Posterior vena cava (tissue), 2 donors: ENCODE measurements at places on chromosomes 3 and 15. TPM values are rescaled to one million over a fixed set of nuclear protein-coding genes. Genes with fewer than 3 reads are reported as not detected.

DNA sequence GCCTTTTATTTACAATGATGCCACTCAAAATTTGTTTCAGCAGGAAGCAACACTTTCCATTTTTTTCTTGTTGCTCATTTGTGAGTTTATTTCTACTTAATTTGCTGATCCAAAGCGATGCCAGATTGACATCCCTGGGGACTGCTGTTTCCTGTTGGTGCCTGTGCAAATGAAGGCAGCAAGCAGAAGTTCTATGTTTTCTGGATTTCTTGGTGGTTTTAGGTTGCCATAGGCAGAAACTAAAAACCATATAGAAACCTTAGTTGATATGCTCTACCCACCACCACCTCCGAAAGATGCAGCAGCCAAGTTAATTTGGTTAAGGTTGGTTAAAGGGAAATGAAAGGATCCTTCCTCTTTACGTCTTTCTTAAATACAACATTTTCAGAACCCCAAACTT, 356.2 kb downstream of the RBMS3 start:
- DNase-seq, result no peak

DNA sequence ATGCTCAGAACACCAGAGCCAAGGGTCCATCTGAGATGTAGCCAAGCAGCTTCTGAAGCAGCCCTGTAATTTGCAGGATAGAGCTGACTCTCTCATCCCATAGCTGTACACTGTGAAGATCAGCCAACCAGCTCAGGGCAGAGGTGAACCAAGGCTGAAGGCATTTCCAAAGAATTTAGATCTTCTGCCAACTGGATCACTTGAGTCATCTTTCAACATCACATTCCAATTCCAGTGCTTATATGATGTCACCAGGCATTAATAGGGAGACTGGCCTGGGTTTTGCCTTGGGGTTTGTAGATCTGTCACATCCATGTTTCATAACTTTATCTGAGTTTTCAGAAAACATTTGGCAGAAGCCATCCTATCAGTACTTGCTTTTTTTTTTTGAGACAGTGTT, 98.2 kb downstream of the NR2F2 start:
- DNase-seq, result no peak

DNA sequence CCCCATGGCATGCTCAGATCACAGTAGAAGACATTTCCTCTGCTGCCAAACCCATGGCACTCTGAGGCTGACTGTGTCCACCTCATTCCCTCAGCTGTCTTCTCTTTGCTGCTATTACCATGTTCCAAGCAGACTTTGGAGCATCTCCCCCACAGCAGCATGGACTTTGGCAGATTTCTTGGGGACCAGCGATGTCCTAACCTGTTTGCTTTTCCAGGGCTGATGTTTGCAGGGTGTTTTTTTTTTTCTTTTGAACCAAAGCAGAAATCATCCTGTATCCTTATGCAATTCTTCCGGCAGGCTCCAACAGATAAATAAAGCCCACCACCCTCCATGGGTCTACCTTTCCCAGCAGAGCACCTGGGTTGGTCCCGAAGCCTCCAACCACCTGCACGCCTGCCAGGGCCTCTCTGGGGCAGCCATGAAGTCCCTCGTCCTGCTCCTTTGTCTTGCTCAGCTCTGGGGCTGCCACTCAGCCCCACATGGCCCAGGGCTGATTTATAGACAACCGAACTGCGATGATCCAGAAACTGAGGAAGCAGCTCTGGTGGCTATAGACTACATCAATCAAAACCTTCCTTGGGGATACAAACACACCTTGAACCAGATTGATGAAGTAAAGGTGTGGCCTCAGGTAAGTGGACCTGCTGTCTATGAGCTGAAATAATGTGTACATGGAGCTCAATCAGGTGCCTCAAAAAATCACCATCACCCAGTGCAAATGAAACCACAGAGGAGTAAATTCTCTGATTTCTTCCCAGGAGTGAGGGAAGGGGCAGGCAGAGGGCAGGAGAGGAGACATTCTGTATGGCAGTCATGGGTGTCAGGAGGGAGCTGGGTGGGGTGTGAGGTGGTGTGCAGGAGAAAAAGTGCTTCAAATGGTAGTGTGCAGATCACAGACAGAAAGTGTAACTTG, at the start of gene AHSG:
Gene AHSG (plus strand): TSS at position 340 of the 916 bp plus-strand sequence. CDS start 82 bp downstream, at position 422.
- no peak for DNase-seq

DNA sequence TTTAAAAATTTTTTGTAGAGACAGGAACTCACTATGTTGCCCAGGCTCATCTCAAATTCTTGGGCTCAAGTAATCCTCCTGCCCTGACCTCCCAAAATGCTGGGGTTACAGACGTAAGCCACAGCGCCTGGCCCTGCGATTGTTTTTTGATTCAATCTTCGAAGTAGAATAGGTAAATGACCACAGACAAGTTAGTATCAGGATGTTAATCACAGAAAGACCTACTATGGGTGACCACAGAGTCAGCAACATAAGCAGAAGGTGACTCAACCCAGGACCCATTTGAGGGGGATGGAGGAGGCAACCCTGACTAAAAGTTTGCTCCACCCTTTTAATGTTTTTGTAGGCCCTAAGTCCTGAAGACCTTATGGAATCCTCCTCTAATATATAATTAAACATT, 10.0 kb upstream of the USP3 start:
- no peak for DNase-seq

DNA sequence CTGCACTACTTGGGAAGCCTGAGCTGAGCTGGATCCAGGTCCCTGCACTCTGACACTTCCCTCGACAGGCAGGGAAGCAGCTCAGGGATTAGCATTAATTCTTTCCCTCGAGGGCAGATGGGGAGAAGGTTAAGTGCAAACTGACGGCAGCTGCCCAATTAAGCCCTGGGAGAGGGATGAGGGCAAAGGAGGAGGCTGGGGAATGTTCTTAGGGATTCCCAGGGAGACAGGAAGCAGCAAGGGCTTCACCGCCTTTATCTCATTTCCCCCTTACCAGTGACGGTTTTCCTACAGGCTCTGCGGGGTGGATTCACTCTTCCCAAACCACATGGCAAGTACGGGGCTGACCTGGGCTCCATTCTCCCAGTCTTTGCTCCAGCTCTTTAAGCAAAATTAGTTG, 519.0 kb upstream of the PROK2 start:
- no peak for DNase-seq

DNA sequence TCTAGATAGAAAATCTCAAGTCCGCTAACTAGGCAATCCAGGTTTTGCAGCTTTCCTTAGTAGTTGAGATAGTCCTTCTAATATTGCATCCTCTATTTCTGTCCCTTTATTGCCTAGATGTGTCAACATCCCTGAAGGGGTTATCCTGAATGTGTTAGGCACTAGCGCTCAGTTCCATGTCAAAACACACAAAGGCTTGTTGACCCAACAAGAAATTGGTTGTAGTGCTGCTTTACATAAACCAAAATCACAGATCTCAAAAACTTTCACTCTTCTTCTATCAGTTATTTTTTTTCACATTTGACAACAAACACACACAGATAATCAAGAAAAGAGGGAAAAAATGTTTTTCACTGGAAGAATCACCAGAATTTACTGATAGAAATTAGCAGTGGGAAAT, 51.4 kb upstream of the SOX2 start:
- DNase-seq, result no peak

DNA sequence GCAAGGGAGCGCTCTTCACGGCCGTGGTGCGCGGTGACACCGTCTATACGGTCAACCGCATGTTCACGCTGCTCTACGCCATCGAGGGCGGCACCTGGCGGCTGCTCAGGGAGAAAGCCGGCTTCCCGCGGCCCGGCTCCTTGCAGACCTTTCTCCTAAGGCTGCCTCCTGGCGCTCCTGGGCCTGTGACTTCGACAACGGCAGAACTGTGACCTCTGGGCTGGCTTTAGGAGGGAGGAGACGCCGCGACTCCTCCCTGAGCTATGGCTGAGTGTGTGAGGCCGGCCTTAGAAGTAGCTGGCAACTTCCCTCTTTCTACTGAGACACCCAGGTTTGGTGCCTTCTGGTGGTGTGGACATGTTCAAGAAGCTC, 1.4 kb downstream of the KBTBD13 start:
- DNase-seq, result peak; percentile 87

- DNase-seq, result no peak
Observed at GRCh38 chr3:181383760-181384159, 328.0 kb upstream of the SOX2 start.

GRCh38 chr15:39579487-39580116, 1.3 kb upstream of the THBS1 start:
- DNase-seq, result peak; percentile 90

GRCh38 chr3:69094467-69095205, 9.9 kb downstream of the ARL6IP5 start:
- DNase-seq, result no peak

- no peak for DNase-seq
Observed at GRCh38 chr15:86362555-86362954, 282.9 kb downstream of the AGBL1 start.

- DNase-seq, result no peak
Observed at GRCh38 chr3:22951910-22952309, 251.2 kb upstream of the UBE2E2 start.

DNA sequence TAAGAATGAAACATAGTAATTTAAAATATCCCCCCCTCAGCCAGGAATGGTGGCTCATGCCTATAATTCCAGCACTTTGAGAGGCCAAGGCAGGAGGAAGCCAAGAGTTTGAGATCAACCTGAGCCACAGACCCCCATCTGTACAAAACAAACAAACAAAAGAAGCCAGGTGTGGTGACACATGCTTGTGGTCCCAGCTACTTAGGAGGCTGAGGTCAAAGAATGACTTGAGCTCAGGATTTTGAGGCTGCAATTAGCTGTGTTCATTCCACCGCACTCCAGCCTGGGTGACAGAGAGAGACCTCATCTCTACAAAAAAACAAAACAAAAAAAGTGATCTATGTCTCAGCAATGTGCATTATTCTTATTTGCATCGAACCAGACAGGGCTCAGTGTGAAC, 800.8 kb downstream of the MCTP2 start:
- no peak for DNase-seq

- no peak for DNase-seq
Observed at GRCh38 chr15:57720867-57721266, 14.4 kb downstream of the POLR2M start.

DNA sequence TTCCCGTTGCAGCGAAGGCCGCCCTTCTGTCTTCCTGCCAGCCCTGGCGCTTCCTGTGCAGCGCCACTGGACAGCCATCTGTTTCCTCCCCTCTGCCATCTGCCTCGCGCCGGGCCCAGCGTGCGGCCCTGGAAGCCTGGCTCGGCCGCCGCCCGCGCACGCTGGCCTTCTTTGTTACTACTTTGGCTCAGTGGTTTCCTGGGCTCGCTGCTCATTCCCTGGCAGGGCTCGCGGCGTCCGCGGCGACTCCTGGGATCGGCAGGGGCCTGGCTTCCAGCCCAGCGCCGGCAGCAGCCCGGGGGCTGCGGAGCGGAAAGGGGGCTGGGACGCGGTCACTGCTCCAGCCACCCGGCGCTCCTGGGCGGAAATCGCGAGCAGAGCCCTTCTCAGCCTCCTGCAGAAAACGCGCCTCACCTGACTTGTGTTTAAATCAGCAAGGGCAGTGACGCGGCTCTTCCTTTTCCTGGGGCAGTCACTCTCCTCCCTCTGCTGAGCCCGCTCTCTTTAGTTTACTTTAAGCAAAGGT, 10.0 kb downstream of the CMTM7 start:
- peak; percentile 92 for DNase-seq

GRCh38 chr3:72163809-72164634, 379.1 kb upstream of the PROK2 start:
- DNase-seq, result no peak

- no peak for DNase-seq
Observed at GRCh38 chr3:28674212-28674611, 325.6 kb upstream of the AZI2 start.

GRCh38 chr3:51503007-51503406, 3.2 kb upstream of the DCAF1 start:
- peak; percentile 61 for DNase-seq

DNA sequence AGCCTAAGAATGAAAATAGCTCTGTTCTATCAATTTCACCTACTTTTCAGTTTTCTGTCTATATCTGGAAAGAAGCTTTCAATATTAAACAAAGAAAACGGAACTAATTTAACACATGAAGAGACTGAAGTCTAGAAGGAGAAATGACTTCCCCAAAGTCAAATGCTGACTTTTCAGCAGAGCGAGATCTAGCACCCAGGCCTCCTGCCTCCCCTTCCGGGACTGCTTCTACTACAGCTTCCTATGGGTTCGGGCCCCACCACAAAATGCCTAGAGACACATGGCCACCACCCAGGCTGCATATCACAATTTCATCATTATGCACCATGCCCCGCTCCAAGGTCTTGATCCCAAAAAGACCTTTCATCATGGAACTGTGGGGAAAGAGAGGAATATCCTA, 104.5 kb downstream of the SST start:
- no peak for DNase-seq

DNA sequence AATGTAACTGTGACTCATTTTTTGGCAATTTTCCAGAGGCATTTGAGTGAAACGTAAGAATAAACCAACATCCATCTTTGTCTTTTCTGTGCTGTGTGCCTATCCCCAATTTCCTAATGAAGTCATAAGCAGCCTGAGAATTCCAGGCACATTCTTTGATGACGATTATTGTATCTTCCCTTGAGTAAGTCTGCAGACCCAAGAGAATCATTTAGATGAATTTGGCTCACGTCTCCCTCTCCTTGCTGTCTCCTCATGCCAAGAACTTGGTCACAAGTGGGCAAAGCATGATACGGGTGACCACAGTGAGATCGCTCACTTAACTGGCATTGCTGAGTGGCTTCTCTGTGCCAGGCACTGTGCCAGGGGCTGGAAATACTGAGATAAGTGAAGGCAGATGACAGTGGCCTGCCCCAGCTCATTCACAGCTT, 384.5 kb upstream of the IL12A start:
- DNase-seq, result no peak

The WNT7A gene
- not detected for total RNA-seq

The SLC28A1 gene
- total RNA-seq, result 0.24 TPM

The TIMP4 gene
- total RNA-seq, result 19.2 TPM

The SLC6A1 gene
- 1.3 TPM for total RNA-seq

The PLA1A gene
- total RNA-seq, result 2.7 TPM

The ZCWPW2 gene
- 2.4 TPM for total RNA-seq

The TRMT10C gene
- 15.2 TPM for total RNA-seq

The ITIH1 gene
- 2.6 TPM for total RNA-seq
